Caco-2 (cell line): ENCODE measurements at places on chromosomes 5 and 9.

- no peak for DNase-seq
These were observed 146.7 kb downstream of the ROR2 start for GRCh38 chr9:91803151-91803940.

- DNase-seq = no peak
These were observed 56.2 kb upstream of the PSD2 start for GRCh38 chr5:139739150-139739974.

DNA sequence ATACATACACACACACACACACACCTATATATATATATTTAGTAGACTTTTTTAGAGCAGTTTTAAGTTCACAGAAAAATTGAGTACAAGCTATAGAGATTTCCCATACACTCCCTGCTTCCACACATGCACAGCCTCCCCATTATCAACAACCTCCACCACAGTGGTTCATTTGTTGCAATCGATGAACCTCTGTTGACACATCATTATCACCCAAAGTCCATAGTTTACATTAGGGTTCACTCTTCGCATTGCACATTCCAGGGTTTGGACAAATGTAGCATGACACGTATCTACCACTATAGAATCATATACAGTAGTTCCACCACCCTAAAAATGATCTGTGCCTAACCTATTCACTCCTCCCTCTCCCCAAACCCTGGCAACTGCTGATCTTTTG, 111.0 kb downstream of the PPP2R2B start:
- no peak for DNase-seq

GRCh38 chr9:33263131-33264002, 1.1 kb downstream of the BAG1 start:
- DNase-seq = no peak

DNA sequence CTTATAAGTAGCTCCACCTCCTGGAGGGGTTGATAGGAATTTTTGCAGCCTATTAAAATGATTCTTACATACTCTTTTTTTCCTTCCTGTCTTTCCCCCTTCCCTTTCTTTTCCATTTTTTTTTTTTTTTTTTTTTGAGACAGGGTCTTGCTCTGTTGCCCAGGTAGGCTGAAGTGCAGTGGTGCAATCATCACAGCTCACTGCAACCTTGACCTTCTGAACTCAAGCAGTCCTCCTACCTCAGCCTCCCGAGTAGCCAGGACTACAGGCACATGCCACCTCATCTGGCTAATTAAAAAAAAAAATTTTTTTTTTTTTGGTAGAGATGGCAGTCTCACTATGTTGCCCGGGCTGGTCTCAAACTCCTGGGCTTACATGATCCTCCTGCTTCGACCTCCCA, 4.3 kb upstream of the TBC1D2 start:
- no peak for DNase-seq

- DNase-seq = peak; percentile 30
These were observed 69.1 kb downstream of the GPR21 start for GRCh38 chr9:123102375-123103113.
